ENCODE measurements at places on chromosomes 1 and 21.

DNA sequence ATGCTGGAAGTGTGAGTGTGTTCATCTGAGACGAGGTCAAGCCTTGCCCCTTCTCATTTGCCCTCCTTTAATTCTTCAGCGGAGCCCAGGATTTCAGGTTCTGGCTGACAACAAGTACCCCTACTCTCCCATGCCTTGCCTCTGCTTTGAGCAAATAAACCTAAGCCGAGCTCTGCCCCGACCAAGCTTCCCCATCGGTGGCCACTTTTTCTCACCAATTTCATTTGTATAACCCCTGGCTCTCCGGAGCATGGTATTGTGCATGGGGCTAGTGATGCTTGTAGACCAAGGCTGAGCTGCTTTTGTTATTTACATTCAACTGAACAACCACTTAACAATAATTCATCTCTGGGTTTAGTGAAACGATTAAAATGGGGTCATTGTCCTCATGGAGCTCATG, 100.2 kb upstream of the RAB3GAP2 start:
- H3K27me3 ChIP-seq: no peaks in the 10 kb centered on the region
- no peak overlapping the region for H3K4me3 ChIP-seq
- no peak overlapping the region for H3K27ac ChIP-seq
- DNase-seq: no peak
- H3K36me3 ChIP-seq: no peaks in the 10 kb centered on the region

DNA sequence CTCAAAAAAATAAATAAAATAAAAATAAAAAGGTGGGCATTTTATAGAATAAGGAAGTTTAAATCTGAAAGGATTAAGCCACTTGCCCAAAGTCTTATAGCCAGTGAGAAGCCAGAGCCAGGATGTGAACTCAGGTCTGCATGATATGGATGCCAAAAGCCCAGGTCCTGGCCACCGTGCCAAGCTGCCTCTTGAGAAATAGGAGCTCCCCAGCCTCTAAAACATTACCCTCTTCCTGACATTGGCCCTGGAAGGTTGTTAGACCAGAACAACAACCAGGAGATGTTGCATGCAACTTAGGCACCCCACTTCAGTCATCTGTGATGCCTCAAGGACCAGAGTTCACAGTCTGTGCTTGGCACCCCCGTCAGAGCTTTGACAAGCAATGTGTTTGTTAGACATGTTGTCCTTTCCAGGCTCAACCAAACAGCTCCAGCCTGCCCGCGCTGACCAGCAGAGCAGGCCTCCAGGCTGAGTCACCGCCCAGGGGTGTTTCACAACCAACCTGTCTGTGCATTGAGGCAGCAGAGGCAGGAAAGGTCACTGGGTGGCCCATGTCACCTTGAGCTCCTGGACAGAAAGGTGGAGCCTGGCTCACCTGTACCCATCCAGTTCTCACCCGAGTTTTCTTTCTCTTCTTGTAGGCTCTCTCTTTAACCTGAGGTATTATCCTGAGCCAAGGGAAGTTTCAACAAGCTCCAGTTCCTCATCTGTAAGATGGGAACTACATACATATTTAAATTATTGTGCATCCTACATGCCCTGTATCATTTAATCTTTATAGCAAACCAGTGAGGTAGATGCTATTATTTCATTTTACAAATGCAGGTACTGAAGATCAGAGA, 14.9 kb upstream of the MED18 start:
- no peaks in the 10 kb centered on the region for H3K4me1 ChIP-seq
- no peak overlapping the region for H3K27ac ChIP-seq
- H3K36me3 ChIP-seq: no peaks in the 10 kb centered on the region
- DNase-seq: no peak
- no peak overlapping the region for H3K4me3 ChIP-seq
- H3K27me3 ChIP-seq: no peaks in the 10 kb centered on the region

DNA sequence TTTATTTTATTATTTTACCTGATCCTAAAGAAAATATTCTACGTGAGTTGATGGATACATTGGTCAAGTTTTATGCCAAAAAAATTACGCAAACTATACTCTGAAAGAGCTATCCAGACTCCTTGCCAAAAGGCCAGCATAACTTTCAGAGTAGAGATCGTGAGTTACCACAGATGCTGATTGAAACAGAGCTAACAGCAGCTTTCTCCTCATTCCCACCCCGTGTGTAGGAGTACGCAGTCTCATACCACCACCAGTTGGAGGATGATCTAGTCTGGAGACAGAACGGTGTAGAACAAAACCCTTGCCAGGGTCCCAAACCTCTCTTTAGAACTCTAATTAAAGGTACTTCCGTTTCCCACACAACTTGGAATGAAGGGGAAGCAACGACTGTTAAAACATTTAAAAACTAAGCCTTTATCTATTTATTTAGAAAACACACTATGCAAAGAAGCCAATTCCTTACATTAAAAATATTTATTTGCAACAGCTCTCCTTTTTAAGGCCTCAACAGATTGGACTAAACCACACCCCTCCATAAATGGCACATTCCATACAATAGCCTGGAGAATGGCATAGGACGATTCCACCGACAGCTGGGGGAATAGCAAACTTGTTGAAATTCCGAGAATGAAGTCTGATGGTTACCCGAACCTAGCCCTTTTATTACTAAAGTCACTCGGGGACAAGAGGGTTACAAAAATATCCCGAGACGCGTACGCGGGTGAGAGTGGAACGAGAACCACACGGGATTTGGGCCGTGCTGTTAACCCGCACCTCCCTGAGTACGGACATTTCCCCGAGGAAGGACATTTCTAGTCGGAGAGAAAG, 1.4 kb downstream of the NUCKS1 start:
- no peak for DNase-seq
- H3K27ac ChIP-seq: peak overlapping the region; percentile 99
- no peaks in the 10 kb centered on the region for H3K27me3 ChIP-seq
- peak overlapping the region; percentile 97 for H3K4me3 ChIP-seq

GRCh38 chr21:24336491-24336890, 1270.8 kb downstream of the MRPL39 start:
- no peak for DNase-seq
- H3K27me3 ChIP-seq: no peaks in the 10 kb centered on the region
- no peak overlapping the region for H3K4me3 ChIP-seq
- H3K4me1 ChIP-seq: no peaks in the 10 kb centered on the region
- H3K27ac ChIP-seq: no peak overlapping the region

DNA sequence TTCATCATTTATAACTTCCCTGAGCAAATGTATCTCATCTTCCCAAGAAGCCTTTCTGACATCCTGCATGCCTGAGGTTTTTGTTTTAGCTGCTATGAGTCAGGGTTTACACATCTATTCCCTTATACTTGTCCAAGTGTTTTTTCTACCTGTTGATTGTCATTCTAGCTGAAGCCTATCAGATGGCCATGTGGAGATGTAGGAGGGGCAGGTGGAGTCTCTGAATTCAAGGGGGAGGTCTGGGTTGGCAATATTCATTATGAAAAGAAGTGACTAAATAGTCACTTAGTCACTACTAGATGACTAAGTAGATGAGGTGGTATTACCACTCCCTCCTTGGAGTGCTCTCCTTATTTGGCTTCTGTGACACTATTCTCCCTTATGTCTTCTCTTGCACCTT, 52.4 kb downstream of the XCL1 start:
- DNase-seq: no peak
- no peaks in the 10 kb centered on the region for H3K27me3 ChIP-seq
- H3K4me3 ChIP-seq: no peak overlapping the region
- no peaks in the 10 kb centered on the region for H3K36me3 ChIP-seq

- H3K27ac ChIP-seq: no peak overlapping the region
- H3K4me3 ChIP-seq: no peak overlapping the region
- H3K4me1 ChIP-seq: peaks cover 35% of the 10 kb centered on the region
These were observed 185.4 kb downstream of the LMO4 start for GRCh38 chr1:87513966-87514660.

DNA sequence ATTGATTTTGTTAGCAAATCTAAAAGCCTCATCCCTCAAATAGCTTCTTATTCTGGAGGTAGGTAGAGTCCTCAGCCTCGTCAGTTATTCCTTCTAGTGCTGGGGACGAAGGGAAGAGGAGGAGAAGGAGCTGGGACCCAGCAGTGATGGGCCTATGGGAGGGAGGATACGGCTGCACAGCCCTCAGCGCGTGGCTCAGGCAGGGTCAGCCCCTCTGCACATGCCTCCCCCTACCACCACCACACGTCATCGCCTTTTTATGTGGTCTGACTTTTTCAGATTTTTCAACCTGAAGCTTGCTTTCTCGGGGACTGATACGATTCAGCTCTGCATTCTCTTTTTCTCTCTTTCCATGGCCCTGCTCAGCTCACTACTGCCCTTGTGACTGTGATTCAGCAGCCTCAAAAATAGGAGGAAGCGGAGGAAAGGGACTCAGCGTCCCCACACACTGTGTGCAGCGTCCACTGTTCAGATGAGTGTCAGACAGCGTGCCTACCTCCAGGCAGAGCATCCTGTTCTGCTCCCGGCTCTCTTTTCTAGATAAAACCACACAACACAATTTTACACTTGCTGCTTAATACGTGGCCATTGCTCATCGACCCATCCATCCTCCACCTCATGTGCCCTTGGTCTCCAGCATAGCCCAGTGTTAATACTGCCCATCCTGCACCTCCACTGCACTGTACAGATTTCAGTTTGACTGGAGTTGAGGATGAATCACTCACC, 827 bp downstream of the OR2B11 start:
- H3K27me3 ChIP-seq: peaks cover 29% of the 10 kb centered on the region
- peaks cover 5% of the 10 kb centered on the region for H3K4me1 ChIP-seq
- no peak overlapping the region for H3K4me3 ChIP-seq
- no peak overlapping the region for H3K27ac ChIP-seq
- no peak for DNase-seq

GRCh38 chr1:67322442-67322841, 14.8 kb downstream of the IL12RB2 start:
- H3K27ac ChIP-seq: no peak overlapping the region
- no peaks in the 10 kb centered on the region for H3K4me1 ChIP-seq
- H3K36me3 ChIP-seq: no peaks in the 10 kb centered on the region
- no peaks in the 10 kb centered on the region for H3K27me3 ChIP-seq
- no peak overlapping the region for H3K4me3 ChIP-seq

- H3K4me1 ChIP-seq: no peaks in the 10 kb centered on the region
- no peak for DNase-seq
- H3K36me3 ChIP-seq: no peaks in the 10 kb centered on the region
- H3K4me3 ChIP-seq: no peak overlapping the region
- peaks cover 47% of the 10 kb centered on the region for H3K27me3 ChIP-seq
- H3K27ac ChIP-seq: no peak overlapping the region
These were observed 7.0 kb upstream of the BMP8B start for GRCh38 chr1:39795651-39796050.

GRCh38 chr1:185450917-185451316, 133.9 kb upstream of the IVNS1ABP start:
- H3K36me3 ChIP-seq: peaks cover 2% of the 10 kb centered on the region
- DNase-seq: no peak
- no peaks in the 10 kb centered on the region for H3K27me3 ChIP-seq
- no peak overlapping the region for H3K4me3 ChIP-seq
- H3K27ac ChIP-seq: no peak overlapping the region

DNA sequence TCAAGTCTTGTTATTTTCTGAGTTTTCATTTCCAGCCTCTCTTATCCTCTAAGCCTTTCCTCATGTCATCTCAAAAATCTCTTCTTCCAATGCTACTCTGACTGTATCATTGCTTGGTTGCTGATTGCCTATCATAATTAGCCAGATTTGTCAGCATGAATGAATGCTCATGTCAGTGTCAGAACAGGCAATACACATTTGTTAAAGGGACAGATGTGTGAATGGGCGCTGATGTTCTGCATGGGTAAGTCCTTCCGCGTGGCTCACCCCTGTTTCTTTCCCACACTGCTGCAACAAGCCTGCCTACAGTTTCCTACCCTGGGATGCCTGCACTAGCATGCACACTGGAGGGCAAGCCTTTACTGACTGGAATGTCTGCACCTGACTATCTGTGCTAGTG, 100.6 kb downstream of the RHOU start:
- no peaks in the 10 kb centered on the region for H3K27me3 ChIP-seq
- no peak overlapping the region for H3K4me3 ChIP-seq
- H3K4me1 ChIP-seq: peaks cover 13% of the 10 kb centered on the region
- H3K36me3 ChIP-seq: no peaks in the 10 kb centered on the region

DNA sequence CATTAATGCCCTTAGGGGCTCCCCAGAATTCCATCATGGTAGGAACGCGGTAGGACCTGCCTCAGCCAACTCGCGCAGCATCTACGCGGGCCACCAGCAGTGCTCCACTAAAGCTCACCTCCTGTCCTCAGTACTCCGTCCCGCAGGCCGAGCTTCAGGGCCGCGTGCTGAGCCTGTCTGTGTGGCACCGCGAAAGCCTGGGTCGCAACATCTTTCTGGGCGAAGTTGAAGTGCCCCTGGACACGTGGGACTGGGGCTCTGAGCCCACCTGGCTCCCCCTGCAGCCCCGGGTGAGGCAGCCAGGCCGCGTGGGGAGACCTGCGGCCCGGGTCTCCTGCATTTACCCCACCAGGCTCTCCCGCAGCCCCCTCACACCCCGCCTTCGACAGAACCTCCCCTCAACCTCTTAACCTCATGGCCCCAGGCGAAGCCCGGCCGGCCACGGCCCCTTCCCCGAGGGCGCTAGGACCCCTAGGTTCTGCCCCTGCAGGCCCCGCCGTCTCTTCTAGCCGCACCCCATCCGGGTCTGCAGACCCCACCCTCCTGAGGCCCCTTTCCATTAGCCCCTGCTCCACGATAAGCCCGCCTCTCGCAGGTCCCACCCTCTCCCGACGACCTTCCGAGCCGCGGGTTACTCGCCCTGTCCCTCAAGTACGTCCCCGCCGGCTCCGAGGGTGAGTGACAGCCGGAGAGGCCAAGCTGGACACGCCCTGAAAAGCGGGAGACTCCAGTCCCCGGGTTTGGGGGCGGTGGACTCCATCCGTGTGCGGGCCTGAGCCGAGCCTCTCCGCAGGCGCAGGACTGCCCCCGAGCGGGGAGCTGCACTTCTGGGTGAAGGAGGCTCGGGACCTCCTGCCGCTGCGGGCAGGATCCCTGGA, 9.1 kb downstream of the SYTL1 start:
- peaks cover 5% of the 10 kb centered on the region for H3K36me3 ChIP-seq
- H3K27me3 ChIP-seq: peaks cover 7% of the 10 kb centered on the region
- no peak for DNase-seq
- H3K4me1 ChIP-seq: peaks cover 15% of the 10 kb centered on the region

GRCh38 chr21:42272109-42272962, 42.9 kb downstream of the TFF3 start:
- H3K4me1 ChIP-seq: no peaks in the 10 kb centered on the region
- no peak for DNase-seq
- H3K27ac ChIP-seq: no peak overlapping the region
- H3K27me3 ChIP-seq: peaks cover 2% of the 10 kb centered on the region
- H3K4me3 ChIP-seq: no peak overlapping the region

All from mesothelial cell of epicardium (in vitro differentiated cells).